ENCODE measurements at places on chromosomes 6 and 20. TPM values are rescaled to one million over a fixed set of nuclear protein-coding genes. Genes with fewer than 3 reads are reported as not detected.

Gene COL9A1
- total RNA-seq = not detected

- DNase-seq = no peak
Measured at GRCh38 chr6:65113581-65113980, 593.4 kb downstream of the EYS start.

DNA sequence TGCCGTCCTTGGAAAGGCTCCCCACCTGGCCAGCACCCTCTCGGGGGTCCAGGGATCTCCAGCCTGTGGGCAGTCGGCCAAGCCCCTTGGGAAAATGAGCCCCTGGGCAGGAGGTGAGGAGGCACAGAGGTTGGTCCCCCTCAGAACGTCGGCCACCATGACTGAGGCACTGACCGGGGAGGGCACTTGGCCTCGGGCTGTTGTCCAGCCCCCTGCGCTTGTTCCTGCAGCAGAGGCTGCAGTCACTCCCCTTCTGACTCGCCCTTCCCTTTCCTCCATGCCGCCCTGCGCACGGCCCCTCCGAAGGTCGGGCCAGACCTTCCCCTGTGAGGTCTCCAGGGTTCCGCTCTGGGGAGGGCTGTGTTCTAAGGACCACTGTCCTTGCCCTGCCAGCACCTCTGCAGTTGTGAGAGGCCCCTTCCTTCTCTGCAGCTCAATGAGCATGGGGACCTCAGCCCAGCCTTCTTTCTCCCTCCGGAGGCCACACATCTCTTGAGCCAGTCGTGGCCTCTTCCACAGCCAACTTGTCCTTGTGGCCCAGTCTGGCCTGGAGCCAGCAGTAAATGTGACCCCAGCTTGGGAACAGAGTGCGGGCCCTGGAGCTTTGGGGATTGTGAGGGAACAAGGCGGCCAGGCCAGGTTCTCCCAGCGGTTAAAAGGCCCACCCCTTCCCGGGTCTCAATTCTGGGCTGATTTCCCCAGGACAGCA, 195.5 kb downstream of the DLL1 start:
- DNase-seq = peak; percentile 5

DNA sequence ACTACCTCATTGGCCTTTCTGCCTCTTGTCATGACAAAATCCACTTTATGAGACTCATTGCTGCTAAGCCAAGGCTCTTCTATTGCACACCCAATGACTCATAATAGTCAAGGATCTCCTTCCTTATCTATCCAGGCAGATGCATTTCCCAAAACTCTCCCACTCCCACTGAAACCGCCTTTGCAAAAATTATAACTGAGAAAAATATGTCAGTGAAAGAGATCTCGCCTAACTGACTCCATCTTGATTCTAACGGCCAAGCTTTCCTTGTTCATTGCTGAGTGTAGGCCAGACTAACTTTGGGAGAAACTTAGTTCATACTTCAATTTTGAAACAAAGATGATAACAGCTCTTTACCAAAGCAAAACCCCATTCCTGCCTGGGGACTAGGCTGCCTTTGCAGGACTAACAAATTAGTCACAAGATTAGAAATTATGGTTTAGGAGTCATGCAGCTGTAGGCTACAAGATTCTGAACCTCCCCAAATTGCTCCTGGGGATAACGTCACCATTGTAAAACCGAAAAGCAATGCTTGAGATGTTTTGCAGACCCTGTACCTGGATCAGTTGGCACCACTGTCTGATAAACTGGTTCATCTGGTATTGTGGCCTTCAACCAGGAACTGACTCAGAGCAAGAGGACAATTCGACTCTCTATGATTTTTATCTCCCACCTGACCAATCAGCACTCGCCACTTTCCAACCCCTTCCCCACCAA, 47.1 kb downstream of the HAO1 start:
- DNase-seq = no peak

Gene TBXT
- not detected for total RNA-seq

- no peak for DNase-seq
Measured at GRCh38 chr6:52728394-52728793, 34.9 kb downstream of the GSTA2 start.

DNA sequence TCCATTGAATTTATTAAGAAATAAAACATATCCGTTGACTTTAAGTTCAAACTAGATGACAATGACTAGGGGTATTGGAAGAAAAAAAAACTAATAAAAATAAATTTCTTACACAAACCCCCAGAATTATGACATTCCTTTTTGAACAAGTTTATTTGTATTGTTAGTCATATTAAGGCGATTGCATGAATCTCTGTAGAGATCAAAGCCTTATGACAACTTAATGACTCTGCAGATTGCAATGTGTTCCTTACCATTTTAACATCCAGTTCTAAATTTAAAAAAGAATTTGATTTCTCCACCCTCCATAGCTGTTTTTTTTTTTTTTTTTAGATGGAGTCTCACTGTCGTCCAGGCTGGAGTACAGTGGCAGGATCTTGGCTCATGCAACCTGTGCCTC, 189.8 kb upstream of the CEP162 start:
- no peak for DNase-seq

DNA sequence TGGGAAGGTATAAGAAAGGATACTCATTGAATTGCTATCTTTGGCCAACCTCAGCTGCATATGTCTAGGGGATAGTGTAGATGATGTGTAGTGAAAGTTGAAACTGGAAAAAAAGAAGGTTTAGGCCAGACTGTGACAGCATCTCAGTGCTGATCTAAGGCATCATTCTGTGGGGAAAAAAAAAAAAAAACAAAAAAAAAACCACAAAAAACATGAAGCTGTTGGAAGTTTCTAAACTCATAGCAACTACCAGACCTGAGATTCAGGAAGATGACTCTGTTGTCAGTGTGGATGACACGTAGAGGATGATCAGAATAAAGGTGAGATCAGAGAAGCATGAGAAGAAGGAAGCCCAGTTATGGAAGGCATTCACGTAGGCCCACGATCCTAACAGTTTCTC, 100.8 kb upstream of the CNKSR3 start:
- DNase-seq = no peak

Gene BCKDHB
- total RNA-seq = 17.7 TPM

Gene GPLD1
- 0.29 TPM for total RNA-seq

DNA sequence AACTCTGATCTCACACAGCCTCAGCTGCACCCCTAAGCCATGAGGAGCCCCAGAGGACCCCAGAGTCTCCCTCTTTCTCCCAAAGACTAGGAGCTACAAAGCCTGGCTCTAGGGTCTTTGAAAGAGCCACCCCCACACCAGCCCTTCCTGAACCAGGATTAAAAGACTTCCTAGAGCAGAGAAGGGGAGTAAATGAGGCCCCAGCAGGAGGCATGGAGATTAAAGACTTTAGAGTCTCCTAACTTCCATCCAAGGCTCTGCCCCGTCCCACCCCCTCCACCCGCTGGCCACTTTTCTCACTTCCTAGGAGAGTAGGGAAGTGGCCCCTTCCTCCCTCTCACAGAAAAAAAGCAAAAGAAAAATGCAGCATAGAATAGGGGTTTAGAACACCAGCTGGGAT, 1.7 kb downstream of the PREX1 start:
- DNase-seq = no peak

GRCh38 chr20:6644813-6645628, 122.5 kb upstream of the BMP2 start:
- DNase-seq = no peak

DNA sequence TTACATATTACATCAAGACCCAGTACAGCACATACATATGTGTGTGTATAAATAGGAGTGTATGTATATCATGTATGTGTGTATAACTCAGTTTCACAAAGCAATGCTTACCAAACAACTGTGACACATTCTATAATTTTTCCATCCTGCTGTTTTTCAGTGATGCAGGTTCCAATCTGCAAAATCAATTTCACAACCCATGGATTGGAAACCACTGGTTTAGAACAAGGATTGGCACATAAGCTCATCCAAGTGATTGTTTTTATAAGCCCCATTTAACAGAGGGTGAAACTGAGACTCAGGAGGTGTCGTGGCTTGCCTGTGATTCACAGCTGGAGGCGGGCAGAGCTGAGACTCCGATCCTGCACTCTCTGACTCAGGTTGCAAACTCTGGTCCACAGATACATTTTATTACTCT, 158.2 kb downstream of the ZMYND8 start:
- DNase-seq = peak; percentile 79

- no peak for DNase-seq
Measured at GRCh38 chr6:127956260-127956888, 55.5 kb upstream of the THEMIS start.

Gene RRAGD
- total RNA-seq = 15.8 TPM

- DNase-seq = no peak
Measured at GRCh38 chr6:14372734-14373489, 255.3 kb downstream of the CD83 start.

- DNase-seq = no peak
Measured at GRCh38 chr6:31125586-31126363, 5.5 kb upstream of the CDSN start.

Gene RNF39
- not detected for total RNA-seq

- no peak for DNase-seq
Measured at GRCh38 chr6:113385020-113385431, 472.1 kb upstream of the MARCKS start.

DNA sequence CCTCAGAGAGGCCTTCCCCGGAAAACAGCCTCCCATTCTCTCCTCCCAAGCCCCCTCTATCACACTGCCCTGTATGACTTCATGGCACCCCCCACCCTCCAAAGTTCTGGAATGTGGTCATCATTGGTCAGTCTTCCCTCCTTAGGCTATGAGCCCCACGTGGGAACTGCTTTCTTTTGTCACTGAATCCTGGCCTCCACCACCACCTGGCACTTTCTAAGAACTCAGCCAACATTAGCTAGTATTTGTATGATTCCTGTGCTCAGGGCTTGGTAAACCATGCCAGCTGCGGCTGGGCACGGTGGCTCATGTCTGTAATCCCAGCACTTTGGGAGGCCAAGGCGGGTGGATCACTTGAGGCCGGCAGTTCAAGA, 8.4 kb upstream of the E2F1 start:
- DNase-seq = no peak

- no peak for DNase-seq
Measured at GRCh38 chr6:38113825-38114576, 294.5 kb downstream of the ZFAND3 start.

Gene B3GALT4
- 6.7 TPM for total RNA-seq

All from activated CD4-positive, alpha-beta memory T cell treated with anti-CD3 and anti-CD28 coated beads for 36 hours (primary cell).